ENCODE measurements at places on chromosomes 2 and 18.

GRCh38 chr2:74777161-74777900 is 56.6 kb upstream of the HK2 start:
- DNase-seq: no peak

DNA sequence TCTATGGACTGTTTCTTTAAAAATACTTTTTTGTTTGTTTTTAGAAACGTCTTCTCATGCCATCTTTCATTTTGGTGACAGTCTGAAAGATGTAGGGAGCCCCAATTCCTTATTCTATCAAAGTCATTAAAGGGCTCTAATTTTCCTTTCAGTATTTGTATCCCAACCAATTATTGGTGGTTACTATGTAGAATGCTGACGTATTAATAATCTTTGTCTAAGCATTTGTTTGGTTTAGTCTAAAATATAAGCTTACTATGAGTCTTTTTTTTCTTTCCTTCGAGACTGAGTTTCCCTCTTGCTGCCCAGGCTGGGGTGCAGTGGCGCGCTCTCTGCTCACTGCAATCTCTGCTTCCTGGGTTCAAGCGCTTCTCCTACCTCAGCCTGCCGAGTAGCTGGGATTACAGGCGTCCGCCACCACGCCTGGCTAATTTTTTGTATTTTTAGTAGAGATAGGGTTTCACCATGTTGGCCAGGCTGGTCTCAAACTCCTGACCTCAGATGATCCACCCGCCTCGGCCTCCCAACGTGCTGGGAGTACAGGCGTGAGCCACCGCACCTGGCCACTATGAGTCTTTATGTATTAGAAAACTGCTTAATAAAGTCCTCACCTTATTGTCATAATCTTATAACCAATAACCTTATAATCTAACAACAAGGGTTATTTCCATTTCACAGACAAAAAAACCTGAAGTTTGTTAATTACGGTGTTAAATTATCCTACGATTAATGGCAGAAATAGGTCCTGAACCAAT is 849 bp upstream of the VRK2 start:
- DNase-seq: no peak

DNA sequence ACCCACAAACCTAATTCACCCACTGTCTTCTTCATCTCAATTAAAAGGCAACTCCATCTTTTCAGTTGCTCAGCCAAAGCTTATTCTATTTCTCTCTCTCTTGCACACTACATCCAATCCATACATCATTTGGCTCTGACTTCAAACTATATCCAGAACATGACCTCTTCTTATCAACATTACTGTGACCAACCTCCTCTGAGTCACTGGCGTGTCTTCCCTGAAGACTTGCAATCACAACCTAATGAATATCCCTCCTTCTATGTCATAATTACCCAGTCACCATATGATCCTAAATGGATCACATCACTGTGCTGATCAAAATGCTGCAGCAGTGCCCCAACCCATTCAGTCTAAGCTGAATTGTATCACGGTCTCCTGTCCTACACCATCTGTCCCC is 22.6 kb upstream of the SULT1C3 start:
- no peak for DNase-seq

GRCh38 chr2:173248381-173248780 is 106.3 kb upstream of the CDCA7 start:
- no peak for DNase-seq

- DNase-seq: no peak
These were observed 532 bp upstream of the COL3A1 start for GRCh38 chr2:188973641-188974040.

DNA sequence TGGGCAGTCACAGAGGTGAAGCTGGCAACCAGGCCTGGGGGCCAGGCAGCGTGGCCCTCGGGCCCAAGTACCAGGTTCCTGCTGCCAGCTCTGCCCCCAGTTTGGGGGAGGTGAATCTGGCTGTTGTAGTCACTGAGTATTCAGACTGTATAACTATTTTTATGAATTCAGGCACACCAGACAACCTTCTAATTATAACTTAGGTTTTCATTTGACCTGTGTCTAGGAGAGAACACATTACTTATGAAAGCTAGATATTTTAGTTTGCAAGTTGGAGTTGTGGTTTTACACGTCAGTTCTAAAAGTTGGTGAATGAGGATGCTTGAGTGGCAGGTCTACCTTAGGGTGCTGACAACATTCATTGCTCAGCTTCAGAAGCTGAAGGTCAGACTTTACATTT is 71.7 kb downstream of the LIMS1 start:
- no peak for DNase-seq

GRCh38 chr2:190927301-190927700 is 46.7 kb downstream of the GLS start:
- DNase-seq: no peak

- DNase-seq: no peak
These were observed 50.6 kb upstream of the MAPRE2 start for GRCh38 chr18:34990597-34990996.

GRCh38 chr18:57544936-57545660 is 41.4 kb downstream of the FECH start:
- no peak for DNase-seq

- no peak for DNase-seq
These were observed 32.8 kb upstream of the CD226 start for GRCh38 chr18:69980509-69980908.
